ENCODE measurements at places on chromosomes 2 and 18.

DNA sequence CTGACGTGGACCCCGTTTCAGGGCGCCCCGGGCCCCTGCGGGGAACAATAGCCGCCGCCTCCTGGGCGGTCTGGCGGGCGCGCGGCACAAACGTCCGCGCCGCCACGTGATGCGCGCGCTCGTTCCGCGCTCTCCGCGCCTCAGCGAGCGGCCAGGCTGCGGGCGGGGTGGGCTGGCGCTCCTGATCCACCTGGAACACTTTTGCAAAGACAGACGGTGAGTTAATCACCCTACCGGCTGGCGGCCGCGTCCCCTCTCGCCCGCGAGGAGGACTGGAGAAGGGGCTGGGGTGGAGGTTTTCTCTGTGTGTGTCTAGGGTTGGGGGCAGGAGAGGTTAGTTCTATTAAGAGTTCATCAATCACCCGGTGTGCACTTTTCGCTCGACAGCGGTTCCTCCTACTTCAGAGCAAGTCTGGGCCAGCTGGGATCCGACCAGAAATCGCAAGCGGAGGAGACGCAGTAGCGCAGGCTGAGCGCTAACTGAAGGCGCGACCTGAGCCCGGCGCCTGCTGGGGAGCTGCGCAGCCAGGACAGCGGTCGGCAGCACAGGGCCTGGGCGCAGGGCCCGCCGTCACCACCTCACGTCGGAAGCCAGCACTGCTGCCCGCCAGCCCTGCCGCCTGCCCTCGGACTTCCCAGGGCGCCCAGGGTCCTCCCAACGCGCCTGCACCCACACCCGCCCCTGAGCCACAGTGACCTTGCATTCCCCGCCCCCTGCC is 10.3 kb upstream of the HOXD1 start:
- no peak for DNase-seq

DNA sequence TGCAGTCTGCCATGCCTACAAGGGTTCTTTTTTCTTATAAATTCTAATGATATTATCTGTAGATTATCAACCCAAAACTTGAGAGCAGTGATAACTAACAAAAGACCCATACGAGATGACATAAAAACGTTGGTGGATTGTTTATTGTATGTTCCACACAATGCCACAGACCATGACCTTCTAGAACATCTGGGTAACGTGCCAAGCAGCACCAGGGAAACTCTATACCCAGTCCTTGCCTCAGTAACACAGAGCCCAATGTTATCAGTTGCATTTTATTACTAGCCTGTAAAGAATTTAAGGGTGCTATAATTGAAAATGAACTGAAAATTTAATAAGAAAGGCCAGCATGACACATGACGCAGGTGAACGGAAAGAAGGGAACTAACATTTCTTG is 99.1 kb upstream of the UGP2 start:
- DNase-seq = no peak

DNA sequence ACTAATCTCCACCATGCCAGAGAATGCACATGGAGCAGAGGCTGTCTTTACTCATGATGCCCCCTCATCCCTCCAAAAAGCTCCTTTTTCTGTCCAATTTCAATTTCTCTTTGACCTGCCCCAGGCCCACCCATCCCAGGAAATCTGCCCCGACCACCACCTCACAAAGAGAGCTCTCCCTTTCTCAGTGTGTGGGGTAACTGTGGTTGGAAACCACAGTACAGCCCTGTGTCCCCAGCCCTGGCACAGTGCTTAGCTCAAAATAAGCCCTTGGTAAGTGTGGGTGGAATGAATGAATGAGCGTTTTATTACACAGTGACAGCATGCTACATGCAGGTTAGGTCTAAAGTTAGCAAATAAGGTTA is 43.7 kb upstream of the CAB39 start:
- DNase-seq = no peak

DNA sequence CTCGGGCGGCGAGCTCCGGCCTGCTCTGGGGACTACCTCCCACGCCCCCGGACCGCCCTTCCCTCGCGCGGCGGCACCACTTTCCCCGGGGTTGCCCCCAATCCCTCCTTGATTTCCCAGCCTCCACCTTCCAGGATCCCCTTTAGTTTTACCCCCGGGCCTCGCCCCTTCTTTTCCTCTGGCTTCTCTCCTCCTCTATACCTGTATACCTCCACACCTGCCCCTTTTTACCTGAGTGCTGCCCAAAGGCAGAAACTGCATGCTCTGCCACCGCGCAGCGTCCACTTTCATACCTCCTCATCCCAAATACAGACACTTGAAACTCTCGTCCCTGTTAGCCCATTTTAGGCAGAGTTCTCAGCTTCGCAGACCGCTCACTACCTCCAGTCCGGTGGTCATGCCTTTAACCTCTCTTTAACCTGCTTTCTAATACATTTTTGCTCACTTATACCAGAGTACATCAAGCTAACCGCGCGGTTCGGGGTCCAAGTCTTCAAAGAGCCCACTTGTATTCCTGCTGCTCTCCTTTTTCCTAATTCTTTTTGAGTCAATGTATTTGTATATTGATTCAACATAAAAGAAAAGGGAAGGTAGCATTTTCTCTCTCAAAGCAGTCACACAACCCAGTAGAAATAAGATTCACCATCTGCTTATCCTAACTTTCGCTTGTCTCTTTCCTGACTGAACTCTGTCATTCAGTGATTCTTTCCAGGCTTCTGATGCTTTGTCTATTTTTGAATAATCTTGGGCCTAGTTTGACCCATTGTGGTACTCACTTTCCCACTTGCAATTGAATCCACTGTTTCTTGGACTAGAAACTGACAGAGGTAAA is 901 bp downstream of the SPOPL start:
- DNase-seq = peak; percentile 51
